ENCODE measurements at places on chromosomes 5 and 9.

DNA sequence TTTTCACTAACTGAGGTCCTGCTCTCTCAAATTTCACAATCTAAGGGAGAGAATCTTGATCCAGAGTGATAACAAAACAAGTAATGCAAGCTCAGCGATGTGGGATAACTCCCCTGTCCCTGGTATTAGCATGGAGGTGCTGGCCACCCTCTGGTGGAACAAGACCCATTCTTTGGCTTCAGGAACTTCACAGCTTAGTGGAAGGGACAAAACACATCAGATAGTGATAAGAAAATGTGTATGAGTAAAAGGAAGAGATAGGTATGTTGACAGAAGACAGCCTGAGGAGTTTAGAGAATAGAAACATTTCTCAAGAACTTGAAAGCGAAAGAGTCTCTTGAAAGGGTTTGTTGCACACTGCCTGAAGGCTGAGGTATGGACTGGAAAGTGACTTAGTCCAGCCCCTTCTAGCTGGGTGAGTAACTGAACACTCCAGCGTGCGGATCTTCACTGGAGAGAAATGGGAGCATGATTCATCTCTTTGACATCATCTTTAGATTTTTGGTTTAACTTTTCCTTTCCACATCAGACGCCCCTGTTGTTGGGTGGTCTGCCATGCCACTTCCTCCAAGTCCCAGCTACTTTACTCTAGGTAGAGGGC is 25.4 kb upstream of the ZSWIM6 start:
- DNase-seq, result peak; percentile 87

DNA sequence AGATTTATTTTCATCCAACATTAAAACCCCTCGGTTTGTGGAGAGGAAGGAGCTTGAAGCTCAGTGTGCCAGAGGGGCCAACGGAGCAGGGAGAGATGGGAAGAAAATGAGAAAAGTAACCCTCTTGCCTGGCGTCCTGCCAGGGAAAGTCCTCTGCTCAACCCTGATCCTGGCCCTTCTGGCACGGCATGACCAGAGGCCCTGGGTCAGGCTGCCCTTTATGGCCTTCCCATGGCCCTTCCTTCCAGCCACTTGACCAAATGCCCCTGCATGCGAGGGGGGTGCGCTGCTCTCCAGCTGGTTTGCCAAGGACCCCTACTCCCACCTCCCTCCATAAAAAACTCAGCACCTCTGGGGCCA is 43.8 kb downstream of the SPRY4 start:
- DNase-seq, result no peak

DNA sequence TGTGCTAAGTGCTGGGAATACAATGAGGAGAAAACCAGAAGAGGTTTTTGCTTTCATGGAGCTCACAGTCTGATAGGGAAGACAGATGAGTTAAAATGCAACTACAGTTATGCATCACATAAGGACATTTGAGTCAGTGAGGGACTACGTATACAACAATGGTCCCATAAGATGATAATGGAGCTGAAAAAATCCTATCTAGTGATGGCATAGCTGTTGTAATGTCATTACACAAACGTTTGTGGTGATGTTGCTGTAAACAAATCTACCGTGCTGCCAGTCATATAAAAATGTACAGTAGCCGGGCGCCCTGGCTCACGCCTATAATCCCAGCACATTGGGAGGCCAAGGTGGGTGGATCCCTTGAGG is 110.1 kb upstream of the RAD23B start:
- no peak for DNase-seq

DNA sequence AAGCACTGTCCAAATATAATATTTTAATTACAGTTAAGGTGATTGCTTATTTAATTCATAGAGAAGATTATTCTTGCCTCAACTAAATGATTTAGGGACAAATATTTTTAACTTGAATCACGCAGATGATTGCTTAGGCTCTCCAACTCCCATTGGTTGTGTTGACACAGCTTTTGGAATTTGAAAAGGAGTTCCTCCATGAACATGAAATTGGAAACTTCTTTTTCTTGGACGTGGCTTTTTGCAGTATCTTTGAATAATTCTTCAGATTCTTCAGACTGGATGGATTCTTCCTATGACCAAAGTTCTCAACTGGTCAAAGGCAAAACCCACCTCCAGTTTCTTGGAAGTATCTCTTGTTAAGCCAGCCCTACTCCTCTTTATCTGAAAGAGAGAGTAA is 456.4 kb upstream of the KLF4 start:
- no peak for DNase-seq

- DNase-seq, result no peak
These were observed 60.2 kb downstream of the NEURL1B start for GRCh38 chr5:172701291-172701656.

DNA sequence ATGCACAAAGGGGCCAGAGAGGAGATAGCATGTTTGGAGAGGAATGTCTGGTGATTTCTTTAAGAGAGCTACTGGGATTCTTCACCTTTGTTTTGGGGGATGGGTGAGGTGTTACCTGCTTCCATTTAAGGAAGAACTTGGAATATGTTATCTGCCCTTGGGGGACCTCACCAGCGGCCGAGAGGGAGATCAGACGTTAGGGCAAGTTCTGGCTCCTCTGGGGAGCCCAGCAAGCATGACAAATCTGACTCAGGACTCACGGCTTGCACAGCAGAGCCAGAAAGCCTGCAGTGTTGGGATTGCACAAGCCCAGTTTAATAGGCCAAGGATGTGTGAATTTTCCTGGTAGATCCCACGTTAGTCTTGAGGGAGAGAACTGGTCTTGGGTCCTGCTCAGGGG is 40.3 kb downstream of the SLC28A3 start:
- DNase-seq, result peak; percentile 50

DNA sequence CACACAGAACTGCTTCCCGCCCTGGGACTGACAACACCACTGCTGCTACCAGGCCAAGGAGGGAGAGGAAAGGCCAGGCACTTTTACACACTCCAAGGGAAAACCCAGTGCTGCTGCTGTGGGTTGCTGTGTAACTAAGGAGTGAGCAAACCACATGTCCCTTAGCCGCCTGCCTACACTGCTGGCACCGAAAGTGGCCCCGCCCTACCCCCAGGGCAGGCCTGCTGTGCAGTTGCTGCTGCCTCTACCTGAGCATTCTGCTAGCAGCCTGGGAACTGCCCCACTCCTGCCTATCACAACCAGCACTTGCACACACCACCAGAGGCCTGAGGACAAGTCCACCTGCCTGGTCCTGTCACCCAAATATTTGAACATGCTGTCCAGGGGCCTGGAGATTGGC is 740.9 kb downstream of the DTWD2 start:
- DNase-seq, result no peak

DNA sequence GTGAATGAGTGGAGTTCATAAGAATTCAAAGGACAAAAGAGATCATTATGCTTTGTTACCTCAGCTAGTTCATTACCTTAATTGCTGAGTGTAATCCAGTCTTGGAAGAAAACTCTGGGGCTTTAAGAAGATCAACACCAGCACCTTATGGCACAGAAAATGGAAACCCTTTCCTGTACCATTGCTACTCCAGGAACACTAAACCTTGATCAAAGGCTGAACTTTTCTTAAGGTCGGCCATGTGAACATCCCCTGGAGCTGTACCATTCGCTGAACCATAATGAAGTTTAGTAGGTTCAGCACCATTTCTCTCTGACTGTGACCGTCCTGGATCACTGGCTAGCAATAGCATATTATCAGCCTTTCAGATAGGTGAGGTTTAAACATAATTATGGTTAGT is 97.4 kb downstream of the PBX3 start:
- no peak for DNase-seq

DNA sequence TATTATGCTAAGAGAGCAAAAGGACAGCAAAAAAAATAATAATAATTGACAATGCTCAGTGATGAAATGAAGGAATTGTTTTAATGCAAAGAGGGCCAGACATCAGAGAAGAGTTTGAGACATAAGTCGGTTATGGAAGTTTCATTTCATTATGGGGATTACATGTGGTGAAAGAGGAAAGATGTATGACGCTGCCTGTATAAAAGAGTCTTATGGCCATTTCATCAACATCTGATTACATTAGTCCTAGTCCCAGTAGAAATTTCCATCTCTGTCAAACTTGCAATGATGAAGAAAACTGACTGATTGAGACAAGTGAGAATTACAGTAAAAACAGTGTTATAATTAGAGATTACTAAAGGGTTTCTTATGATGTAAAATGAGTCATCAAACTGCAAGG is 900.6 kb upstream of the CDH9 start:
- DNase-seq, result no peak

GRCh38 chr5:139296862-139297326 is 3.4 kb downstream of the MATR3 start:
- no peak for DNase-seq

DNA sequence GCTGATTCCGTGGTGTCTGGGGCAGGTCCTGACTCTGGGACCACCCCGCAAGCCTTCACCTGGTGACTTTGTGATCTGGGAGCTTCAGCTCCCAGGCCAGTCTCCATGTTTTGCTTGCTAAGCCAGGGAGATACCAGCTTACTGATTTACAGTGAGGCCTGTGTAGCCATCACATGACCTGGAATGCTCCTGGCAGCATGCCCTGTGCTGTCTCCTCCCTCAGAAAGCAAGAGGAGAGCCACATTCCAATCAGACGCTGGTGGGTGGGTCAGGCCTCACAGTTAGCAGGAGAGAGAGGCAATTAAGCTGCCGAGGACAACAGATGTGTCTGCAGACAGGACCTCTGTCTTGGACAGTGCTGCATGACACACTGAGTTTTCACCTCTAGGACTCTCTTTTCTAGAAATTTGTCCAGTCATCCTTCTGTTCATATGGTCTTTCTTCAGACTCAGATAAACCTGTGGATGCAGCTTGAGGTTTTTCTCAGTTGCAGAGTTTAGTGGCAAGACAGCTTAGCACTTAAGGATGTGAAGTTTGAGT is 24.4 kb upstream of the GRPEL2 start:
- DNase-seq, result peak; percentile 96

DNA sequence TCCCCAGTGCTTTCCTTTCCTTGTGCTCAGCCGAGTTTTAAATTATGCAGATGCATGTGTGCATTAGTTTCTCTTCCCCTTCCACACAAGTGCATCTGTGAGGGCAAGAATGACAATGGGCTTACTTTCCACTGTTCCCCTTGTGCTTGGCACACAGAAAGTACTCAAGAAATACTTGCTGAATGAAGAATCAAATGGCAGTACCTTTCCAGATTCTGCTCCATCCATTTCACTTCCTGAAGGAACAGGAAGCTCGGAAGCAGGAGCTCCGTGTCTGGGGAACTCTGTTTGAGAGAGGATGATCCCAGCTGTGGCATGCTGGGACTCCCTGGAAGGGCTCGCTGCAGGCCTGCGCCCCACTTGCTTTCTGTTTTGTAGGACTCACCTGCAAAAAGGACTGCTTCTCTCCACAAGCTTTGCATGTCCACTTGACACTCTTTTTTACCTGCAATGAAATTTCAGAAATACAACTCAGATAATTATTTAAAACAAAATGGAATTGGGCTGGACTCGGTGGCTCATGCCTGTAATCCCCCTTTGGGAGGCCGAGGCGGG is 5.5 kb downstream of the MRNIP start:
- DNase-seq, result no peak

GRCh38 chr9:87710443-87710842 is 15.5 kb upstream of the CTSL start:
- DNase-seq, result no peak

- peak; percentile 57 for DNase-seq
These were observed 159.1 kb downstream of the CSNK1G3 start for GRCh38 chr5:123671042-123671441.

DNA sequence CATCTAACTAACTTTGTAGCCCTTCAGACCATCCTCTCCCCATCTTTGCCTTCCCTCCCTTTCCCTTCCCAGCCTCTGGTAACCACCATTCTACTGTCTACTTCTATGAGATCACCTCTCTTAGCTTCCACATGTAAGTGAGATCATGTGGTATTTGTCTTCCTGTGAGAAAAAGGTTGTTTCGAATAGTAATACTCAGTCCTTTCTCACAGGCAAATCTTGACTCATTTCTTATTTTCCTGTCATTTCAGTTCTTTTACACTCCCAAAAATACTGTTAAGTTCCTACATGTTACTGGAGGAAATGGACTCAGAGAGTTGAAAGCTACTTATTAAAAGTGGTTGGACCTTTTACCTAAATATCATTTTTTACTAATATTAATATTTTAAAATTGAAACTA is 82.1 kb downstream of the SLF1 start:
- DNase-seq, result no peak

DNA sequence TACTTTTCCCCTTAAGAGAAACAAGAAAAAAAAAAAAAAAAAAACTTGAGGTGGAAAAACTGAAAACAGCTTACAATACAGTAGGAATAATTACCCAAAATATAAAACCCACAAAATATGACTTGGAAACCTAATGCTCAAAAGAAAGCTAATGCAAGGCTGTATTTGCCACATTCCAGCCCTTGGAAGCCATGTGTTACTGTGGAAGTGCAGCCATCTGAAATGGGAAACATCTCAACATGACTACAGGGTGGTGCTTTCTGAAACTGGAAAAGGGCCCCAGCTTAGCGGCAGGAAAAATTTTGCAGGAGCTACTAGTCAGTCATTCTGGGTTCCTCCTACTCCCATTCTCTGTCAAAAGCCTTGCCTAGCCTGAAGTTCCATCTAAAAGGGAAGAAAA is 20.4 kb downstream of the CDK5RAP2 start:
- no peak for DNase-seq

DNA sequence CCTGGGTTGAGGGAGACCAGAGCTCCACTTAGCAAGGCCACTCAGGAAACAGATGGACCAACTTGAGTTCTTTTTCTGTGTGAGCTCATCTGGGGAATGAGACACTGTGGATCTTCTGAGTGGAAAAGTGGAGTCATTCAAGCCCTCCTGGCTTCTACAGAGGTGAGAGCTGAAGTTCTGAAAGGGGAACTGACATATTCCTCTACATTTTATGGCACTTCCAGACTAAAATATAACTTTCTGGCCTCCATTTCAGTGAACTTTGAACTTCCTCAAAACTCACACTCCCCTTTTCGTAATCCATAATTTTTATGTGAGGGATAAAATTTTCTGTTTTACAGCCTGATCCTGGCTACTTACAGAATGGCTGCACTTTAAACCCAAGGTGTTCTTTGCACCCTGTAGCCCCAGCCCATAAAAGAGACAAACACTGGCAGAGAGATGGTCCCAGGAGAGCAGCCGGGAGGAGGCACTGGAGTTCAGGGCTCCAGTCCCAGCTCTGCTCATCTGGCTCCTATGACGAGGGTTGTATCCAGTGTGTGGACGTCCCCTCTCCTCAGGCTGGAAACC is 10.8 kb downstream of the SPAAR start:
- DNase-seq, result no peak

GRCh38 chr9:124273427-124274160 is 15.8 kb downstream of the NEK6 start:
- no peak for DNase-seq

- DNase-seq, result no peak
These were observed 435.7 kb downstream of the DMAC1 start for GRCh38 chr9:7363777-7364477.

DNA sequence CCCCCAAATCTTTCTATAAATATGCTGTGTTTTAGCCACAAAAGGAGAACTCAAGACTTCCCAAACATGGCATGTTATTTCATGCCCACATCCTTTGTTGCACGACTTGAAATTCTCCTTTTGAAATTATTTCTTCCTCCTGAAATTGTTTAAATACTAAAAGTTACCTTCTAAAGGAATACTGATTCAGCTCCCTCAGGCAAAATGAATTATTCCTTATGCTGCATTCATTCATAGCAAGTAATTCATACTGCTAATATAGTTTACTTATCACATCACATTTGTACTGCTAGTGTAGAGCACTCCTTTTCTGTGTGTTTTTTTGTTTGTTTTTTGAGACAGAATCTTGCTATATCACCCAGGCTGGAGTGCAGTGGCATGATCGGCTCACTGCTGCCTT is 45.7 kb downstream of the BHMT start:
- DNase-seq, result no peak

All from EL (cell line).